D721Med (cell line): ENCODE measurements at places on chromosomes 1 and 21.

GRCh38 chr21:42679319-42680057 lies 26.1 kb downstream of the PDE9A start:
- no peak for DNase-seq

DNA sequence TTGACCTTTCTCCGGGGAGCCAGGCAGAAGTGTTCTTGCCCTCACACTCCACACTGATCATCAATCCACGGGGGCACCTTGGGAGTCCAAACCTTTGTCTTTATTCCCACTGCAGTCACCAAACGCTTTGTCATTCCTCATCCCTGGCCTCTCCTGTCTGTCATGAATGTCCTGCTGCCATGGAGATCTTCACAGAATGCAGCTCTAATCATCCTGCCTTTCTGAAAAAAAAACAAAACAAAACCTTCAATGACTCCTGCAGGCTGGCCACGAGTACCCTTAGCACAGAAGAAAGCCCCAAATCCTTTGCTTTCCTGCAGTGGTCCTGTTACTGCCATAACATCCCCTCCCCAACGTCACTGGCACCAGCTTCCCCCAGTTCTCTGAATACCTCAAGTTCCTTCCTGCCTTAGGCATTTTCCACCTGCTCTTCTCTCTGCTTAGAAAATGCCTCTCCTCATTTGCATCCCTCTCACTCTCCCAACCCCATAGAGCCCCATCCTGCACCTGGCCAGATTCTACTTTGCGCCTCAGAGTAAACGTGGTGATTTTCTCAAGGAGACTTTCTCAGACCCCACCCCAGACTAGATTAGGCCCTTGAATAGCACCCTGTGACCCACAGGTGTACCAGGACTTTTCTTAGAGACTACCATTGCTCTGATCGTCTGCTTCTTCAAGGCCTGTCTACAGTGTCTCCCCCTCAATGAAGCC lies 131.2 kb downstream of the AK5 start:
- no peak for DNase-seq

- DNase-seq: no peak
Observed at GRCh38 chr1:90850181-90850897, 133.2 kb upstream of the BARHL2 start.

DNA sequence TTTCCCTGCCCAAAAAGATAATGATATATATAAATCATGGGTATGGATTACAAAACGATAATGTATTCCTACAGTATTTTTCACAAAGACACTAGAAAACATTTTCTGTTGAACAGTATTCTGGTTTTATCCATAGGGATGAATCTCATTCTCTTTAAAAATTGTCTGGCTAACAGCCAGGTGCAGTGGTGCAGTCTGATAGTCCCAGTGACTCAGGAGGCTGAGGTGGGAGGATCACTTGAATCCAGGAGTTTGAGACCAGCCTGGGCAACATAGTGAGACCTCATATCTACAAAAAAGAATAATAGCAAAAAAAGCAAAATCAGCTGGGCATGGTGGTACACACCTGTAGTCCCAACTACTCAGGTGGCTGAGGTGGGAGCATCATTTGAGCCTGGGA lies 23.3 kb downstream of the PIP5K1A start:
- no peak for DNase-seq

GRCh38 chr1:244431166-244431565 lies 20.5 kb downstream of the ADSS2 start:
- DNase-seq: no peak

- no peak for DNase-seq
Observed at GRCh38 chr21:45639206-45640000, 4.1 kb upstream of the PCBP3 start.

GRCh38 chr1:2408859-2409276 lies 3.5 kb downstream of the PEX10 start:
- no peak for DNase-seq

GRCh38 chr1:213876531-213876930 lies 111.2 kb upstream of the PROX1 start:
- no peak for DNase-seq

GRCh38 chr1:68675336-68675735 lies 178.5 kb upstream of the DEPDC1 start:
- DNase-seq: no peak

DNA sequence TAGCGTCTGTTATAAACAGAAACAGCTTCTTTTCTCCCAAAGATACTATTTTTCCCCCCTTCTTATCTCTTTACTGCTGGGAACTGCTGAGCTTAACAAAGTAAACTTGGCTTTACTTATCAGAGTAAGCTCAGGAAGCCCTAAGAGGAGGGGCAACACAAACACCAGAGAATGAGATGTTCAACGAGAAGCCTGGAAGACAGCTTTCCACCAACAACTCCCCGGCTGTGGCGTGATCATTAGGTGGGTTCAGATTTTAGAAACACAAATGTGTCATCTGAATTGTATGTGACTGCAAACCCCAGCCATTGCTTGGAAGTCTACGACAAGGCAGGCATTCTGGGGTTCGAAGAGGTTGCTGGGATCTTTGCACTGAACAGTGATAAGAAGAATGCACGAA lies 181.2 kb upstream of the ESRRG start:
- DNase-seq: no peak

- no peak for DNase-seq
Observed at GRCh38 chr1:182484067-182484466, 34.1 kb downstream of the RGSL1 start.

DNA sequence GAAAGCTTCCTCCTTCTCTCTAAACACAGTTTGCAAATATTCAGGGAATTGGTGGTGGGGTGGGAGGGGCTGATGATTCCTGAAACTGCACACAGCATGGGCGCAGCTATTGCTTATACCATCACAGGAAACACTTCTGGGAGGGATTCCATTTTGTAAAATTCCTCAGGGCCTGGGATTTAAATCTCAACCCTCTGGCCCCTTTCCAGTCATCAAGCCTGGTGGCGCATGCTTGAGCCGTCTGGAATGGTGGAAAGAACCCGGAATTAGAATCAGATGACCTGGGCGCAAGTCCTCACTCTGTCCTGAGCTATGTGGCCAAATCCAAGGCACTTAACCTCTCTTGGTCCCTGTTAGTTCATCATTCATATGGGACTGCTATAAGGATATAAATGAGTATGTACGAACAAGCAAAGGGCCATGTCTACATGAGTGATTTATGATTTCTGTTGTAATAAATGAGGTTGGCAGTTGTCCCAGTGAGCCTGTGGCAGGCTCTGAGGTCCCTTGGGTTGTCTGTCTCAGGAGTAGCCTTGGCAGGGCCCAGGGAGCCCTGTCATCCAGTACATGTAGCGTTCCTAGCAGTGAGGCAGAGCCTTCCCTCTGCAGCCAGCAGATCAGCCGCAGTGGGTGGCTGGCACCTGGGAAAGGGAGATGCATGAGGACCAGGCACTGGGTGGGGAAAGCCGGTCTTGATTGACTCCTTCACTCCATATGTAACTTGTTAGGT lies 72.0 kb downstream of the MAN1C1 start:
- no peak for DNase-seq

- DNase-seq: no peak
Observed at GRCh38 chr1:159653201-159653600, 61.2 kb downstream of the CRP start.

GRCh38 chr1:27968692-27969091 lies 8.9 kb downstream of the XKR8 start:
- DNase-seq: no peak

- no peak for DNase-seq
Observed at GRCh38 chr1:219292999-219293398, 119.3 kb downstream of the LYPLAL1 start.

- no peak for DNase-seq
Observed at GRCh38 chr1:103341377-103341880, 184.1 kb upstream of the RNPC3 start.

DNA sequence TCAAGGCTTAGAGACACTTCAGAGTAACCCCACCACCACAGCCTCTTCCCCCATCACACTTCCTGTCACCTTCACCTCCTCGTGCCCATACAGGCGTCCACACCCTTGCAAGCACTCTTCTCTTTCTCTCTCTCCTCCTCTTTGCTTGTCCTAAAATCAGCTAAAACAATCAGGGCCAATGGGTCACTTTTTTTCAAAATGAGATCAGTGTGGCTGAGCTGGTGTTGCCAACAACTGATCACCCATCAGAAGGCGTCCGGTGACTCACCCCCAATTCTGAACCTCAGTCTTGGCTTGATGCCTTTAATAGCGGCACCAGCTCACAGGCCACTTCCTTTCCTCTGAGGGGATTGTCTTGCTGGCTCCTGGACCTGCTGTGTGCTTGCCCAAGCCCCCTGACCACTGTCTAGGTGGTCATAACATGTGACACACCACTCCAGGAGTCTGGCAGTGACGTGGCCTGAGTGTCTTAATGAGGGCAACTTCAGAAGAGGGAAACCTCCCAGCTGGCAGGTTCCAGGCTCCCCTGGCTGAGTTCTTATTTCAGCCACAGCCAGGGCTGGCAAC lies 1.6 kb downstream of the DRAXIN start:
- DNase-seq: no peak

DNA sequence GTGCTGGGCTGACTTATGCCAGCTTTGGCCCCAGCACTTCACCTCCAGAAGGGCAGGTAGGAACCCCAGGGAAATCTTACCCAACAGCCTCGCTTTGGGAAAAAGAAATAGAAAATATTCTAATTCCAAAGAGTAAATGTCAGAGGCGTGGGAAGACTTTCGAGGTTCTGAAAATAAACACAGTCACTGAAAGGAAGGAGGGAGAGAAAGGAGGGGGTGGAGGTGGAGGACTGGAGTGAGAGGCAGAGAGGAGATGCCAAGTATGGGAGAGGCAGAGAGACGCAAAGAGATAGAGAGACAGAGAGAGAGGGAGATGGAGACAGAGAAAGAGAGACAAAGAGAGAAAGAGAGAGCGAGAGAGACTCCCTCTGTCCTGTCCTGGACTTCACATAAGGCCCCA lies 395.0 kb downstream of the PTPRU start:
- no peak for DNase-seq

DNA sequence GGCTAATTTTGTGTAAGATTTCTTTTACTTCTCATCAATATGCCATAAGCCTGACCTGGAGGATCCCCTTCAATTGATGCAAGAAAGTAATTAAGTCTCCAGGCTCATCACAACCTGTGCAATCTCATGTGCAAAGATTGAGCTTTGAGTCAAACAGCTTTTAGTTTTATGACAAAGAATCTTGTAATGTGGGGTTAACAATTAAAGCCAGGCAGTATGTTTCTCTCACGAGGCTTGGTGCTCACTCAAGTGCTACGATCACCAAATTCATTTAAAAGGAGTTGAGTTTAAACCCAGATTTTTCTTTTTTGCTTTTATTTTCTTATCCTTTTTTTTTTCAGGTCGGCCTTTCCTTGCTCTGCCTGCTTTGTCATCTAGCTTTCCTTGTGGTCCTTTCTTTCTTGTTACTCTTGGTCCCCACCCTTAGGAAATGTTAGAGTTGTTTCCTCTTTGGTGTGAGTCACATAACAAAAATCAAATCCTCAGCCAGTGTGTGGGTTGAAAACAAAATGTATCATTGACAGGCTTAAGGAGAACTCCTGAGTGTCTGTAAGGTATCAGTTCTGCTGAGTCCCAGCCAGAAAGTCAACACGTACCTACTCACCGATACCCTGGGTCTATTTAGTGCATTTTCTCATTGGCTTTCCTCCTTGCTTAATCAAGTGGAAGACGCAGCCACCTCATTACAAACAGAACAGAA lies 1037.2 kb downstream of the ADGRL2 start:
- no peak for DNase-seq

GRCh38 chr1:31848381-31848897 lies 32.6 kb upstream of the SPOCD1 start:
- DNase-seq: no peak

DNA sequence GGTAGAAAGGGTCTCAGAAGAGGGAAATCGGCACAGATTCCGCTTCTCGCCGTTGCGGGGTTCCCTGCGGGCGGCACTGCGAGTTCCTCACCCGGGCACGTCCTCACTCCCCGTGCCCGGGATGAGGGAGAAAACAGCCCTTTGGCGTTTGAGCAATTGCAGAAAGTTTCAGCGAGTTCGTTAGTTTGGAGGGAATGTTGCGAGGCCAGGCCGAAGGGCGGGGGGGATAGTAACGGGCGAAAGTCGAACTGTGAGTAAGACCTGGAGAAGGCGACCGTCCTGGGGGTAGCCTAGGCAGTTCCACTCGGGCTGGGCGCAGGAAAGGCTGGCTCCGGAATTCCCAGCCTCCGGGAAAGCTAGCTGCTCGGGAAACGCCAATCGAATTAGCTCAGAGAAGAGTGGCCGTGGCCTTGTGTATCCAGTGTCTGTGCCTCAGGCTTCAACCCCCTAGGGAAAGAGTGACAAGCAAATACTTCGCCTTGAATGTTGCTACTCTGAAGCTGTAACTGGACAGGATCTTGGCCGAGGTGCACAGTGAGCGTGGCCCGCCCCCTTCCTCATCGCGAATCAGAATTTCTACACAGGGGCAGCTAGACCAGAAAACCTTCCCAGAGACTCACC lies 787 bp downstream of the PTGFR start:
- no peak for DNase-seq

GRCh38 chr1:17684810-17685209 lies 70.3 kb upstream of the ACTL8 start:
- no peak for DNase-seq

GRCh38 chr1:1614204-1614953 lies 921 bp upstream of the MIB2 start:
- DNase-seq: no peak

- no peak for DNase-seq
Observed at GRCh38 chr1:217315346-217315745, 315.5 kb downstream of the GPATCH2 start.

- no peak for DNase-seq
Observed at GRCh38 chr1:207124389-207124788, 20.4 kb downstream of the C4BPA start.

- no peak for DNase-seq
Observed at GRCh38 chr1:227343727-227344551, 25.6 kb upstream of the CDC42BPA start.

DNA sequence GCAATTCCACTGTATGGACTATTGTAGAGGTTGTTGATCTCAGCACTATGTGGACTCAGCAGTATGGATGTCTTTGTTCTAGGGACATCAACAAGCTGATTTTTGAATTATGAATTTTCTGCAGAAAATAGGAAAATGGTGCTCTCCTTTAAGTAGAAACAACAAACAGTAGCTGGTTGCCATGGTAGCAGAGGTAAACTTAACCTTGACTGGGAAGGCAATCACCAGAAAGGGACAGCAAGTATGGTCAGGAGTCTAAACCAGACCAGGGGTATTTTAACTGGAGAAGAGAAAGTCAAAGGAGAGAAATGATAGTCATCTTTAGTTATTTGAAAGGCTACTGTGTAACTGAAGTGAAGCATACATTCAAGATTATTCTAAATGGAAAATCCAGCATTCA lies 22.3 kb downstream of the WLS start:
- no peak for DNase-seq
